ENCODE measurements at places on chromosomes 3 and 15.
A peak's percentile ranks its signal among the peaks of the same experiment; 100 is the strongest.

DNA sequence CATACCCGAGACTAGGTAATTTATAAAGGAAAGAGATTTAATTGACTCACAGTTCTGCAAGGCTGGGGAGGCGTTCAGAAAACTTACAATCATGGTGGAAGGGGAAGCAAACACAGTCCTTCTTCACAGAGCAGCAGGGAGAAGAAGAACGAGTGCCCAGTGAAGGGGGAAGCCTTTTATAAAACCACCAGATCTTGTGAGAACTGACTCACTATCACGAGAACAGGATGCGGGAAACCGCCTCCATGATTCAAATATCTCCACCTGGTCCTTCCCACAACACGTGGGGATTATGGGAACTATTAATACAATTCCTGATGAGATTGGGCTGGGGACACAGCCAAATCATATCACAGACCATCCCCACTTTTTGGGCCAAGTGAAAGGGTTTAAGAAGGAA lies 58.8 kb upstream of the CTXND1 start:
- no peak for DNase-seq

- no peak for DNase-seq
Measured at GRCh38 chr15:78641102-78641748, at the start of gene CHRNB4. Gene CHRNB4 (minus strand): TSS chr15:78641210. CDS start chr15:78641133, 77 bp downstream.

GRCh38 chr3:3737531-3737930 lies 61.7 kb upstream of the LRRN1 start:
- DNase-seq: no peak

DNA sequence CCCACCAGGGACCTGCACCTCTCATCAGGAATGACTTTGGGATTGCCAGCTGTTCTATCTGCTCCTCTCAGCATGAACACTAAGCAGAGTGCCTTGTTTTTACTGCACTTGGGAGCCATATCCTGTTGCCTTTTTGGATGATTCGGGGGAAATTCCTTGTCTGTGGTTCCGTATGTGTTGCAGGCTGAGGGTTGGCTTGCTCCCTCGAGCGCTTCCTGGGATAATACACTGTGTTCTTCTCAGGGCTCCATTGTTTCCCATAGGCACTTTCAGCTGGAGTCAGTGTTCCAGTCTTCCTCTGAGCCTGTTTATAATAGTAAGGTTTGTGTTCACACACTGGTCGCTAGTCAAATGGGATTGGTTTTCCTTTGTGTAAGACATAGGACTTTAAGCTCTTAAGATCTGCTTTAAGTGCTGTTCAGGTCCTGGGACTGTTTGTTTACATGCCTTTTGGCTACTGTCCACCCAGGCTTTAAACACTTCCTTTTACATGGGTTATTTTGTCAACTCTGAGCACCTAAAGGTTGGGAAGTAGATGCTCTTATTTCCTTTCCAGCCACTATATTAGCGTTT lies 23.4 kb downstream of the BOC start:
- no peak for DNase-seq

DNA sequence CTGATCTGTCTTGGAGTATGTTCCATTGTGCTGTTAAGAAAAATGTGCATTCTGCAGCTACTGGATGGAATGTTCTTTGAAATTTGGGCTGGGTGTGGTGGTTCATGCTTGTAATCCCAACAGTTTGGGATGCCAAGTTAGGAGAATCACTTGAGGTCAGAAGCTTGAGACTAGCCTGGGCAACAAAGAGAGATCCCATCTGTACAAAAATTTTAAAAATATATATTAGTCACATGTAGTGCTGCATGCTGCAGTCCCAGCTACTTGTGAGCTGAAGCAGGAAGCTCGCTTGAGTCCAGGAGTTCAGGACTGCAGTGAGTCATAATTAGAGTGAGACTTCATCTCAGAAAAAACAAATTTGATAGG lies 62.8 kb upstream of the PLSCR4 start:
- no peak for DNase-seq

DNA sequence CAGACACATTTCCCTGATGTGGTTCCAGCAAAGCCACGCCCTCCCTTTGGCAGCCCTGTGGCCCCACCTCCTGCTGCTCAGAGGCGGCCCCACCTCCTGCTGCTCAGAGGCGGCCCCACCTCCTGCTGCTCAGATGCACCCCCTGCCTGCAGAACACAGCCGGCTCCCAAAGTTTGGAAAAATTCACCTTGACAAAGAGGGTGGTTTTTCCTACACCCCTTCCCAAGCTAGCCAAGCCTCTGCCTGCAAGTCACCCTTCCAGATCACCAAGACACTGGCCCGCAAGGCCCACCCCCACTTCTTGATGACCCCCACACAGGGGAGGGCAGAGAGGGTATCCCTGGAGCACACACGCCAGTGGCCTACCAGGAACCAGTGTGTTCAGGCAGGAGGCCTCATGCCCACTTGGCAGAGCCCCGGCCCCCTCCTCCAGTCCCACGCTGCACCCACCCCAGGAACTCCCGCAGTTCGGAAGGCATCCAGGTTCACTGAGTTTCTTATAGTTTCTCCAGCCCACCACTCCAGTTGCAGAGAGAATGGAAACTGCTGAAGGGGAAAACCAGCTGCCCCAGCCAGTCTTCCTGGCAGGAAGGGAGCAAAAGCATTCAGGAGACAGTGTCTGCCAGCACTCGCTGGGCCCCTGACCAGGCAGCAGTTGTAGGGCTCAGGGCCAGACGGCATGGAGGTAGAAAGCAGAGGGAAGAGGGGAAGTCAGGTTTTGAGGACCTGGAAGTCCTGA lies 2.3 kb upstream of the HAPLN3 start:
- no peak for DNase-seq

DNA sequence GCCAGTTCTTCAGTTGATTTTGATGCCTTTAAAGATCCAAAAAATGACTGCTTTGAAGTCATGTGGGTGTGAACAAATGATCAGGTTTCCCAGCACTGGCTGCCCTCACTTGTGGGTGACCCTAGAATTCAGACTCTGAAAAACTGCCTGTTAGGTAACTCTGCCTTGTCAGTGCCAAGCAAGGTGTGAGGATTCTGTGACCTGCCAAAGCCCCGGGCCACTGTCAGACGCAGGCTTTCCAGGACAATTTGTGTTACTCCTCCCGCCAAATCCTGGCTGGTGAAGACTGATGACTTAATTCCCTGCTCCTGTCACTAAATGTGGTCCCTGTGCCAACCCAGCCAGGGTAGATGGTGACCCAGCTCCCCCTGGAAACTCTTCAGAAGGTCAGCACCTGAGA lies 99.2 kb upstream of the PSMD6 start:
- DNase-seq: no peak

GRCh38 chr15:41284427-41285177 lies 47.8 kb downstream of the OIP5 start:
- DNase-seq: no peak

DNA sequence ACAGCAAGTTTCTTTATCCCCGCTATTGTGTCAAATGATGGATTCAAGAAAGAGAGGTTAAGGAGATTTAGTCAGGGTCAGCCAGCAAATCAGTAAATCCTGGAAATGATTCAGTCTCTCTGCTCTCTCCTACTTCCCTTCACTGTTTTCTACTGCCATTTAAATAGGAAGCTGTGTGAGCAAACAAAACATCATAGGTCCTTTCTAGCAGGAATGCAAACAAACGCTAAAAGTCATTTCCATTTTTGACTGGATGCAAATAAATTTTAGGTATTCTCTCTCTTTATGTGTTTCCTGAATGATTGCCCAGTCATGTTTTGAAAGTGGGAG lies 299.4 kb upstream of the RORA start:
- DNase-seq: no peak

DNA sequence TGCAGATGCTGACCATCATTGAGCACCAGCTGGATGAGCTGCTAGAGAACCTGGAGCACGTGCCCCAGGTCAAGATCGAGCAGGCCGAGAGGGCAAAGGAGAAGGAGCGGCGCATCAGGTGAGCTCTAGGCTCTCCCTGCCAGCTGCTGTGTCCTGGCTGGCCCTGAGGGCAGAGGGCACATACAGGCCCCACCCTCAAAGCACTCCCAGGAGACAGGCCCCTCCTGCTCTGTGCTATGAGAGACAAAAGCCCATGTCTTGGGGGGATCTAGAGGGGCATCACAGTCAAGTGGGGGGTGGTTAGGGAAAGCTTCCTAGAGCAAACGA lies 39.5 kb downstream of the CFAP100 start:
- DNase-seq: no peak

- DNase-seq: peak; percentile 11
Measured at GRCh38 chr15:73318463-73319351, 50.1 kb downstream of the HCN4 start.

- DNase-seq: no peak
Measured at GRCh38 chr15:76823303-76823702, 81.8 kb downstream of the SCAPER start.

DNA sequence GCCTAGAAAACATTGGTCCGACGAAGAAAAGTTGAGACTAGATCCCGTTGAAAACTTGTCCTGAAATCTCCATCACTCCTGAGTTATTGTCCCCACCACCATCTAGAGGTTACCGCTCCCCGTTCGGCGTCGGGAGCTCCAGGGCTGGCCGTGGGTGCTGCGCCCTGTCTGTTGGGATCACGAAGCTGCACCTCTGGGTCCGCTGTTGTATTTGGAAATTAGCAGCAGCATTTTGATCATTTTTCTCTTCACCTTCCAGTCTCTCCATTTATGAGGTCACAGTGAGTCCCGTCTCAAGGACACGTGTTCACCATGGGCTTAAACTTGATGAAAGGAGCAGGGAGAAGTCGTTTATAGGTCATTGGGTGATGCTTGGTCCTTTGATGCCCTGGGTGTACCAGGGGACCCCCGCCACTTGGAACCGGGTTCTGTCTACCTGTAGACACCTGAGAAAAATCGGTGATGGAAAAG lies 565 bp downstream of the MANF start:
- DNase-seq: no peak

- peak; percentile 38 for DNase-seq
Measured at GRCh38 chr3:58144478-58145325, 66.1 kb downstream of the DNASE1L3 start.

DNA sequence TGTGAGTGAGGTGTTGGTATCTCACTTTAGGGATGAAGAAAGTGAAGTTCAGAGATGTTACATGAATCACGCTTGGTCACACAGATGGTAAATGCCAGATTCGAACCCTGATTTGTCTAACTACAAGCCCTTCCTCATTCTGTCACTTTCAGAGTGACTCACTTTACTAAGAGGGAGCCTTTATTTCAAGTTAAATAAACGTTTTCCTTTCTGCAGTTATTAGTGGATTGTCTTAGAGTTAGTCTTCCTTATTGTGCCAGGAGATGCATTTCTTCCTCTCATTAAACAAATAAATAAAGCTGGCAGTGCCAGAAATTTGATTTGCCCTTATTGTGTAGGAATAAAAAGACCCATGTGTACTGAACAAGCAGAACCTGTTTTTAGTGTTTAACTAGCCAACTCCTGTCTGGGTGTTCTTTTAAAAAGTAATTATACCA lies 162.5 kb downstream of the AKAP13 start:
- peak; percentile 91 for DNase-seq

GRCh38 chr3:195550723-195551122 lies 7.6 kb upstream of the PPP1R2 start:
- no peak for DNase-seq

DNA sequence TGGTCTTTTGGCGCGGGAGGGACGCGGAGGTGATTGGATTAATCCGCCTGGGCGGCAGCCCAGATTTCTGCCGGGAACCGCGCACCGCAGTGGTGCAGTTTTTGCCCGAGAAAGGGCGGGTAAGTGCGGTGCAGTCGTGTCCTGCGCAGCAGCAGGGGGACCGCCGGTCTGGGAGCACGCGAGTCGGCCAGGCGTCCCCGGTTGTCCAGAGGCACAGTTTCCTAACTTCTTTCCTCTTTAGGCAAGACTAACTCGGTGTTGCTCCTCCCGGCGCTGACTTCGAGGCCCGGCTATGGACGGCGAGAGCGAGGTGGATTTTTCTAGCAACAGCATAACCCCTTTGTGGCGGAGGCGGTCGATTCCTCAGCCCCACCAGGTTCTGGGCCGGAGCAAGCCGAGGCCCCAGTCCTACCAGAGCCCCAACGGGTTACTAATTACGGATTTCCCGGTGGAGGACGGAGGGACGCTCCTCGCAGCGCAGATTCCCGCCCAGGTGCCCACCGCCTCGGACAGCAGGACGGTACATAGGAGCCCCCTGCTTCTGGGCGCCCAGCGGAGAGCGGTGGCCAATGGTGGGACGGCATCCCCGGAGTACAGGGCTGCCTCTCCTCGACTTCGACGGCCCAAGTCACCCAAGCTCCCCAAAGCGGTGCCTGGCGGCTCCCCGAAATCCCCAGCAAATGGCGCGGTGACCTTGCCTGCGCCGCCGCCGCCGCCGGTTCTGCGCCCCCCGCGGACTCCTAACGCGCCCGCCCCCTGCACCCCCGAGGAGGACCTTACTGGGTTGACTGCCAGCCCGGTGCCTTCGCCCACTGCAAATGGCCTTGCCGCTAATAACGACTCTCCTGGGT lies 736 bp downstream of the ARHGEF26 start:
- peak; percentile 23 for DNase-seq

DNA sequence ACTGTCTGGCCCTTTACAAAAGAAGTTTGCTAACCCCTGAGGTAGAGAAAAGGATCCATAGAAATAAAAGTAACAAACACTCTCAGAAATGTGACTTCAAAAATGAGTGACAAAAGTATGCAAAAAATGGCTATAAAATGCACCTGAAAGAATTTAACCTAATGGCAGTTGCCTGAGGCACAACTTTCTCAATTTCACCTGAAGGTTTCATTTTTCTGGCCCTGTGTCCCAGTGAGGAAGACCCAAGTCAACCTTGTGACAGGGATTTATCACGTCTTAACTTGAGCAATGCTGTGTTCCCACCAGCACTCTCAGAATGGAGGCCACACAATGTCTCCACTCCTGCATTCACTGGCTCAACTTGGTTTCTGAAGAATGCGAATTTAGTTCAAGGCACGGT lies 83.0 kb downstream of the FHIT start:
- DNase-seq: no peak

- no peak for DNase-seq
Measured at GRCh38 chr3:160196511-160197104, 28.6 kb upstream of the C3orf80 start.

GRCh38 chr15:66757521-66757920 lies 55.5 kb downstream of the SMAD6 start:
- no peak for DNase-seq

- DNase-seq: no peak
Measured at GRCh38 chr3:145457825-145458552, 703.0 kb downstream of the PLOD2 start.

GRCh38 chr15:101269479-101270223 lies 7.6 kb downstream of the SELENOS start:
- DNase-seq: no peak

DNA sequence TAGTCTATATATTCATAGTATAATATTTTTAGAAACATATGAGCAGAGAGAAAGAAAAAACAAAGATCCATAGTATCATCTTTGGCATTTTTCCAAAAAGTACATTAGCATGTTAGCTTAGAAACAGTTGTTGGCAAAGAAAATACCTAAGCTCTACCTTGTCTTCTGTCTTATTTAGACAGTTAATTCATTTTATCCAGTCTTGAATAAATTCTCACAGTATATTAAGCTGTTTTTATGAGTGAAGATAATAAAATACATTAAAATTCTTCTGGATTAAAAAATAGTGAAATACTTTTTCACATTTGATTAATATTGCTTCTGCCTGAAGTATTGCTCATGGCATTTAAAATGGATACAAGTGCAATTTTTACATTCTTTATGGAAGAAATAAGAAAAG lies 145.2 kb downstream of the ZIC1 start:
- DNase-seq: peak; percentile 19

GRCh38 chr3:45640091-45640507 lies 45.5 kb downstream of the LIMD1 start:
- no peak for DNase-seq

- peak; percentile 93 for DNase-seq
Measured at GRCh38 chr15:86773736-86774135, 694.1 kb downstream of the AGBL1 start.

Measured in NCI-H748 treated with DMSO at 0.1 percent for 48 hours (cell line).